ENCODE measurements at places on chromosomes 3 and 15.

DNA sequence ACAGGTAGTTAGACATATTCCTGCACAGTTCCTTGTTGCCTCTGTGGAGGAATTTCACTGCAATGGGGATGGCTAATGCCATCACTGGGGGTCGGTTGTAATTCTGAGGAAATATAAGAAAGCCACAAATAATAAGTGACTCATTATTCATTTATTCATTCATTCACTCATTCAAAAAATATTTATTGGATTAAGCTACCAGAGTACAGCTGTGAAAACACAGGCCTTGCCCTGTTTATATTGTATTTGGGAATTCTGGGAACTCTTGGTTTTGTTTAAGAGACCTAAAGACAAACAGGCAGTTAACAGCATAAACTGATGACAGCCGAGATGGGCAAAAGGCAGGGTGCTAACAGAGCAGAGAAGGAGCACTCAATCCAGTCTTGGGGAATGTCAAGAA lies 23.6 kb downstream of the PTX3 start:
- DNase-seq: peak; percentile 52

GRCh38 chr3:186320862-186321568 lies 41.0 kb downstream of the DGKG start:
- DNase-seq: no peak

GRCh38 chr3:11035757-11036505 lies 43.4 kb downstream of the SLC6A1 start:
- DNase-seq: no peak

GRCh38 chr15:55281517-55282228 lies 7.9 kb downstream of the RAB27A start:
- no peak for DNase-seq

GRCh38 chr15:68819495-68820294 lies 1.0 kb downstream of the ANP32A start:
- DNase-seq: peak; percentile 65

- peak; percentile 80 for DNase-seq
Observed at GRCh38 chr3:171753665-171754408, 56.4 kb downstream of the PLD1 start.

- DNase-seq: no peak
Observed at GRCh38 chr15:40495516-40495915, 24.7 kb downstream of the CHST14 start.
